ENCODE measurements at places on chromosomes 7 and 10.

GRCh38 chr10:111146025-111146640 is 69.3 kb downstream of the ADRA2A start:
- DNase-seq = no peak

GRCh38 chr7:112880818-112881418 is 90.7 kb upstream of the TMEM168 start:
- DNase-seq = no peak

DNA sequence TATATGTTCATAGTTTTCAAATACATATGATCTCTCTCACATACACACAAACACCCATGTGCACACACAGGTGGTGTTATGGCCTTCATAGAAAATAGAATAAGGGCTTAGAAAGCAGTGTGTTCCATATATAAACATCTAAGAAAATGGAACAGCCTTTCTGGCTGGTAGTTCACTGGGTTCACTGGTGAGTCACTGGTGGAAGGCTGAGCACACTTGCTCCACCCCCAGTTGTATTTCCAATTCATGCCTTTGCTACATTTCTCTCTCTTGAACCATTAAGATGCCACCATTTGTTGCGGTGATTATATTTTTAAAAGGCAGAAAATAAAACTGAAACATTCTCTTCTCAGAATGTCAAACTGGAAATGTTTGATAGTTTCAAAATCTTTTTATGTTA is 252.1 kb downstream of the GLI3 start:
- DNase-seq = no peak

GRCh38 chr7:143171697-143172096 is 11.5 kb upstream of the TAS2R39 start:
- no peak for DNase-seq
